ENCODE measurements at places on chromosomes 16 and 17.

GRCh38 chr16:66134875-66135274 lies 231.6 kb upstream of the CDH5 start:
- no peak for DNase-seq

DNA sequence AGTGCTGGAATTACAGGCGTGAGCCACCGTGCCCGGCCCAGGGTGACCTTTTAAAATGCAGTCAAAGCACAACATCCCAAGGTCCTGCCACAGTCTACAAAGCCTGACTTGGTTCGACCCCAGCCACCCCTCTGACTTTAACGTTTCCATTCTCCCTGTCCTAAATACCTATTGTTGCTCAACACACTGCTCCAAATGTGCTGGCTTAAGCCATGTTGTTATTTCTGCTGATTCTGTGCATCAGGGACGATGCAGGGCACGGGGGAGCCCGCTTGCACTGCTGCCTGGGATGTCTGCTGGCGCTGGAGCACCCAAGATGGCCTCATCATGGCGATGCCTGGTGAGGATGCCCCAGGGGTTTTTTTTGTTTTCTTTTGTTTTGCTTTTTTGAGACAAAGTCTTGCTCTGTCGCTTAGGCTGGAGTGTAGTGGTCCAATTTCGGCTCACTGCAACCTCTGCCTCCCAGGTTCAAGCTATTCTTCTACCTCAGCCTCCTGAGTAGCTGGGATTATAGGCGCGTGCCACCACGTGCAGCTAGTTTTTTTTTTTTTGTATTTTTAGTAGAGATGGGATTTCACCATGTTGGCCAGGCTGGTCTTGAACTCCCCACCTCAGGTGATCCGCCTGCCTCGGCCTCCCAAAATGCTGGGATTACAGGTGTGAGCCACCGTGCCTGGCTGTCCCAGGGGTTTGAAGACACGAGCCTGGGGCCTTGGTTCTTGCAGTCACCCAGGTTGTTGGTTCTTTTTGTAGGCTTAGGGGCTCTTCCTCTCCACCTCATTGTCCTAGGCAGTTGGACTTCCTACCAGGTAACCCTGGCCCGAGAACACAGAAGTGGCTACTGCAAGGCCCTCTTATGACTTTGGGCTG lies 22.9 kb downstream of the TMC7 start:
- no peak for DNase-seq

- DNase-seq = no peak
Observed at GRCh38 chr17:58232707-58233156, 5.7 kb upstream of the LPO start.

GRCh38 chr17:4318186-4318585 lies 48.3 kb downstream of the UBE2G1 start:
- DNase-seq = no peak

GRCh38 chr16:78538919-78539318 lies 439.5 kb downstream of the WWOX start:
- no peak for DNase-seq

DNA sequence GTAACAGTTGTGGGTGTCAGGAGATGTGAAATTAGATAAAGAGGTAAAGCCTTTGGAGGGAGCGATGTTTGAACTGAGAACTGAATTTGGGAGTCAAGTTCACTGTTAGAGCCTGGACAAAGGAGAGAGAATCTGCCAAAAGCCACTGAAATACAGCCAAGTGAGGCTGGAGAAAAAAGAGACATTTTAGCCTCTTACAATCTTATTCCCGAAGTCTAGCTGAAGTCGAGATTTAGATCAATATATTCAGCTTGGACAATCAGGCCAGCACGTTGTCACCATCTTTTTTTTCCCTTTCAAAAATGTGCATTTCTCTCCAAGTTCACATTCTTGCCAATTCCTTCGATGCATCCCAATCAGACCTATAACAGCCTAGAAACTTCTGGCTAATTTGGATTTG lies 312.2 kb downstream of the RBFOX1 start:
- DNase-seq = no peak

- DNase-seq = no peak
Observed at GRCh38 chr16:84928679-84929420, 82.5 kb downstream of the ZDHHC7 start.

GRCh38 chr16:87945351-87946042 lies 5.7 kb upstream of the BANP start:
- DNase-seq = peak; percentile 56

- no peak for DNase-seq
Observed at GRCh38 chr16:11076259-11077018, 132.1 kb downstream of the CLEC16A start.

- DNase-seq = no peak
Observed at GRCh38 chr17:39231591-39232551, 6.1 kb upstream of the STAC2 start.

- DNase-seq = no peak
Observed at GRCh38 chr16:48168075-48168474, 12.3 kb upstream of the ABCC12 start.

DNA sequence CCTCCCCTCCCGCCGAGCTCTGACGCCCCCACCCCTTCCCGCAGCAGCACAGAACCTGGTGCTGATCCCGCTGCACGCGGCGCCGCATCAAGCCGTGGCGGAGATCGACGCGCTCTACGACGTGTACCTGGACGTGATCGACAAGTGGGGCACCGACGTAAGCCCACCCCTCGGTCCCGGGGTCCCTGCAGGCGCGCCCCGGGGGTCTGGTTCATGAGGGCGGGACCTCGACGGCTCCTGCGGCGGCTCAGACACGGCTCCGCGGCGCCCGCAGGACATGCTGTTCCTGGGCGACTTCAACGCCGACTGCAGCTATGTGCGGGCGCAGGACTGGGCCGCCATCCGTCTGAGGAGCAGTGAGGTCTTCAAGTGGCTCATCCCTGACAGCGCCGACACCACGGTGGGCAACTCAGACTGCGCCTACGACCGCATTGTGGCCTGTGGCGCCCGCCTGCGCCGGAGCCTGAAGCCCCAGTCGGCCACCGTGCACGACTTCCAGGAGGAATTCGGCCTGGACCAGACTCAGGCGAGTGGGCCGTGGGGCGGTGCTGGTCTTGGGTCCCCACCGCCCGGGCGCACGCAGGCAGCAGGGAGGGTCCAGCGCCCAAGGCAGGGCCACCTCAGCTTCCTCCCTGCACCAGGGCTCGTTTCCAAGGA lies 1.4 kb downstream of the DNASE1L2 start:
- no peak for DNase-seq

DNA sequence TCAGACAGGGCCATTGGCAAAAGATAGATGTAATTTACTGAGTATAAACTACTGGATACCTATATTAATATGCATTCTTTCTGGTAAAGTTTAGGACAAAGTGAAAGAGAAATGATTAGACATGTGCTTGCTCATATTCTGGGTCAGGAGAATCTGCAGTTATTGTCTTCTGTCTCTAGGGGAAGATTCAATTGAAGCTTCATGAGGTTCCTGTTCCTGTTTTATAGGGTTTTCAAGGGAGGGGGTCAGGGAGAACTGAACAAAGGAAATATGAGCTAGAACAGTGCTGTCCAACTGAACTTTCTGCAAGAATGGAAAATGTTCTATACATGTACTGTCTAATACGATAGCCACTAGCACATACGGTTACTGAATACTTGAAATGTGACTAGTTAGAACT lies 59.3 kb upstream of the CORO6 start:
- DNase-seq = no peak

DNA sequence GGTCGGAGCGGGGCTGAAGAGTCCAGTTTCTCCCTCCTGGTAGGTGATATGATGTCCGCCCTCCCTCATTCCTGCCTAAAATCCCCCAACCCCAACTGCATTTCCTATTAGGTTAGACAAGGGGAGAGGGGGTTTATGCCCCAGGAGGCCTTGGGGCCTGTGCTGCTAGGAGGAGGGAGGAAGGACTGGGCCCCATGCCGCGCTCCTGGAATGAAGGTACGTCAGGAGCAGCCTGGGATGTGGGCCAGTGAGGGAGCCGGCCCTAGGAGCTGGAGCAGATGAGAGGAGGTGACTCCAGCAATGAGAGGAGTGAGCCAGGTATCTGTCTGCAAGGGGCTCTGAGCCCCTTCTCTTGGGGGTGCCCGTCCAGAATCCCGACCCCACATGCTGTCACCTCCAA lies 46.9 kb upstream of the CDC42EP4 start:
- DNase-seq = no peak

- DNase-seq = peak; percentile 43
Observed at GRCh38 chr17:75271955-75272847, 1.2 kb upstream of the MIF4GD start.

DNA sequence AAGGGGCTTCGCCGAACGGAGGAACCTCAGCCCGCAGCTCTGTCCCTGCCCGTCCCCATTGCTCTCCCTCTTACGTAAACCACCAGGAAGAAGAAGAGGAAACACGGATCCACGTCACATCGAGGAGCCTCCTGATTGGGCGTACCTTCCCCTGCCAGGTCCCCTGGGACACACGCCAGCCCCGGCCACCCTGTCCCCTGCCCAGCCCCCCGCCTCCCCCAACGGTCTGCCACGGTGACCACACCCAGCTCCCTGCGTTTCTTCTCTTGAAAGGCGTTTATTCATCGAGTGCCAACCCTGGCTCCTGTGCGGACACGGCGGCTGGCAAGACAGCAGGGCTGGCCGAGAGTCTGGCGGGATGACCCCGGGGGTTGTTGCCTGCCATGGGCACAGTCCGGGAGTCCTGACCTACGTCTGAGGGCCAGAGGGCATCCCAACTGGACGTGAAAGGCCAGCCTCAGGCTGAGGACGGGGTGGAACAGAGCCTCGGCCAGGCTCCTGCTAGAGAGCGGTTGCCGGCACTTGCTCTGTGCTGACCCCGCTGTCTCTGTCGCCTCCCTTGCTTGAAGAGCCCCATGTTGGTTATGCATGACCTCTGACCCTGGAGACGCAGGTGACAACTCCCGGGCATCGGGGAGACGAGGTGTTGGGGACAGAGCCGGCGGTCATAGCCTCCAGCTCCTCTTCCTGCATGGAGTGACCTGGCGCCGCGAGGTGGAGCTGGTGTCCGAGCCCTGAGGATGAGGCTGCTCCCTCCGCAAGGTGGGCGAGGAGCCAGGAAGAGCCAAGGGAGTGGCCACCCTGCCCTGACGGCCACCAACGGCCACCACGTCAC lies 40.5 kb upstream of the ACSF3 start:
- peak; percentile 50 for DNase-seq

DNA sequence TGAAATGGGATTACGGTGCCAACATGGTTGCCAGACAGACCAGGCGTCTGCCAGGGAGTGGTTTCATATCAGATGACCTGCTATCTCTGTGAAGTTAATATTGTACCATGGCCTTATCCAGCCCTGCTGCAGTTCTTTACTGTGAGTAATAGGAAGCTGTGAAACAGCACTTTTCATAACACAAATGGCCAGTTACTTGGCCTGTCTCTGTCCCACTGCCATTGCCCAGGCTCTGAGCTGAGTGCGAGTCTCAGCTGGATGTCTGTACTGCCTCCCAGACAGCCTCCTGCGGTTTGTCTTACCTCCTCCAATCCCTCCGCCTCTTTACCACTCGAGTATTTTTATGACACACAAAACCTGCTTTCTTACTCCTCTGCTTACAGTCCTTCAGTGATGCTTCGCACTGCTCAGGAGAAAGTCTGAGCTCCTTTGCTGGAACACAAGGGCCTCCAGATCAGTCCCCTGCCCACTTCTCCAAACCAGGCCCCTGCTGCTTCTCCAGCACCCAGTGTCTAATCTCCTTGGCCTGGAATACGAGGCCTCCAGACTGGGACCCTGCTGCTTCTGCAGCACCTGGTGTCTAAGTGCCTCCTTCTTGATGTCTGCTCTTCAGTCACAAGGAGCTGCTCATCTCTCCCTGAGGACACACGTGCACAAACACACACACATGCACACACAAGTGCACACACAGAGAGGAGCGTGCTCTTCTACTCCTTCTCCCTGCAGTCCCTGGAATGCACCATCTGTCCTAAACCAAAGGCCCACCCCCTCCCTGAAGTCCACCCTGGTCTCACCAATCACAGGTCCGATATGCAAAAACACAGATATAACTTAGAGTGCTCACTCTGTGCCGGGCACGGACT lies 17.1 kb upstream of the RHOT1 start:
- no peak for DNase-seq

- no peak for DNase-seq
Observed at GRCh38 chr16:85138825-85139627, 26.8 kb upstream of the CIBAR2 start.

DNA sequence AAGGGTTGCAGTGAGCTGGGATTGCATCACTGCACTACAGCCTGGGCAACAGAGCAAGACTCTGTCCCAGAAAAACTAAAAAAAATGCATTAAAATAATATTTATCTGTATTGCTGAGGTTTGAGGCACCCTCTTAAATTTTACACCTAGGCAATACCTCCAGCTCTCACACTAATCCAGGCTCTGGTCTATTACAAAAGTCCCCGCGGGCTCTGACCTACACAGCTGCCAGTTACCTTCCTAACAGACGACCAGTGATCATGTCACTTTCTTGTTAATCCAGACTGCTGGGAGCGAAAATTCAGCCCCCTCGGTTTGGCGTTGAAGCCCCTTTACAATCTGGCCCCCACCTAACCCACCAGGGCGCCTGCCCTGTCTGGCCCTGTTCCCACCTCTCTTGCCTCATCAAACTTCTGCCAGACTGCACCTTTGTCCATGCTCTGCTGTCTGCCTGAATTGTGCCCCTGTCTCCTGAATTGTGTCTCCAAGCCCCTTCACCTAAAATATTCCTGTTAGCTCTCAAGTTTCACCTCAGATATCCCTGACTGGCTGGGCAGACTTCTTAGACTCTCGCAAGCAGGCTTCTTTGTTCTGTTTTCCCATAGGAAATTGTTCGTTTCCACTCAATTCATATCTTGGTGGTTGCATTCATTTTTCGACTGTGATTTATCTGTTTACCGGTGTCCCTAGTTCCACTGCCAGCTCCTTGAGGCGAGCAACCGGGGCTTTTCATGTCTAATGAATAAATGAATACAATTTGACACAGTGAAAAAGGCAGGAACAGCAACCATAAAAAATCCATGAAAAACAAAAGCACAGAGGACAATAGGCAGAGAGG lies 65.9 kb downstream of the PITPNC1 start:
- DNase-seq = no peak

DNA sequence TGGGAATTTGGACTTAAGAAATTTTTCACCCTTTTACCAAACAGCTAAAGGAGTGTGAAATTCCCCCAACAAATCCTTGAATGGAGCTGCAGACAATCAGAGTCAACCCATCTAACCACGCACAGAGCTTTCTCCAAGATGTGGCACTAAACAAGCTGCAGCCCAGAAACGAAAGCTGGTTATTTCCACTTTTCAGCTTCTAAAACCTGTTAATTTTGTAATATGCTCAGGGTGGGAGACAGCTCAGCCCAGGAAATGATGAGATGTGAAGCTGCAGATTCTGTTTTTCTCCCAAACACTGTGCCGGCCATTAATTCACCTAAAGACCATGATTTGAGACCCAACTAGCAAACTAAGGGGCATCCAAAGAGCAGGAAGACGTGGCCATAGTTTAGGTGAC lies 33.2 kb upstream of the ABR start:
- DNase-seq = no peak

- DNase-seq = no peak
Observed at GRCh38 chr16:26493751-26494150, 573.0 kb upstream of the C16orf82 start.

- DNase-seq = no peak
Observed at GRCh38 chr16:73011926-73012325, 36.0 kb downstream of the ZFHX3 start.

- no peak for DNase-seq
Observed at GRCh38 chr16:21701271-21701670, 37.5 kb downstream of the OTOA start.

GRCh38 chr16:50724306-50724705 lies 17.6 kb upstream of the CYLD start:
- DNase-seq = no peak
